Activated T-helper 1 cell treated with anti-CD3 and anti-CD28 coated beads, Interleukin-12 subunit alpha, Interleukin-12 subunit beta, Interleukin-2, Interleukin-4 antibody, amounts not matched to agents 30 ng/mL and 10 ng/mL and 1 ng/mL, durations not matched to agents 14 hours and 24 hours and 36 hours (primary cell): ENCODE measurements at places on chromosomes 7 and 10. TPM values are rescaled to one million over a fixed set of nuclear protein-coding genes. Genes with fewer than 3 reads are reported as not detected.

Gene INHBA
- total RNA-seq, result 1.9 and 2.5 TPM in 2 replicates

DNA sequence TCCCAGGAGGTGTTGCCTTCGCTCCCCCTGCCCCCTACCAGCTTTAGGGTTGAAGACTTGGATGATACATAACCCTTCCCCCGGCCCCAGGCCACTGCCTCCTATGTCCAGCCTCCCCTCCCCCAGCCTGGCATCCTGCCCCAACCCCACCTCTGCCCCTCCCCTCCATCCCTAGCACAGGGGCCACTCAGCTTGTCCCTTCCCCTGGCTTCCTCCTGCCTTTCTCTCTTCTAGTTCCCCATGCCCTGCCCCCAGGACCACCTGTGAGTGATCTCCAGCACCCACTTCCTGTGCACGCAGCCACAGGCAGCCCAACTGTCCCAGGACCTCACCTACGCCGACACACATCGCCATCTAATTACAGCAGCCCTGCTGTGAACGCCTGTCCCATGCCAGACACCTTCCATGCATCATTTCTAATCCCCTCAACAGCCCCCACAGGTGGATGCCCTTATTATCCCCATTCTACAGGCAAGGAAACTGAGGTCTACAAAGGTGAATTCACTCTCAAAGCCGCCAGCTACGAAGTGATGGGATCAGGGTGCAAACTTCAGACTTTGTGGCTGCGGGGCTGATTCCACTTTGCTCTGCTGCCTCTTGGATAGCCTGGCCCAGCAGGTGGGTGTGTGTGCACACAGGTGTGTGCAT is 82.4 kb upstream of the CHST15 start:
- H3K36me3 ChIP-seq, result no peaks in the 10 kb centered on the region
- H3K27ac ChIP-seq, result no peak overlapping the region
- H3K4me3 ChIP-seq, result no peak overlapping the region
- peaks cover 10% of the 10 kb centered on the region for H3K27me3 ChIP-seq
- no peak for DNase-seq

DNA sequence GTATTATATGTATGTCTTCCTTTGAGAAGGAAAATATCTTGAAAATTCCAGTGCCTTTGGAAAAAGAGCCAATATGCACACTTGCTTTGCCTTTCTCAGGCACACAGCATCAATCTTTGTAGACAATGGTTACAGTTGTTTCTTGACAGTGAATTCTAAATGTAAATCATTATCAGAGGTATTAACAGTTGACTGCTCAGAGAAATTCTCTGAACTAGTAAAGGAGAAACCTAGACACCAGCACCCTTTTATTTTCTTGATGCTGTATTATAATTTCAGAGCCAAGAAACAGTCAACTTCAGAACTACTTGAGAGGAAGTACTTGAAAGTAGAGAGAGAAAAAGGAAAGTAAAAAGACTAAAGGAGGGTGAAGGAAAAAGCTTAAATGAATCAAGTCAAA is 185.8 kb upstream of the SMIM30 start:
- H3K27me3 ChIP-seq, result peaks cover 2% of the 10 kb centered on the region
- no peaks in the 10 kb centered on the region for H3K36me3 ChIP-seq
- H3K27ac ChIP-seq, result no peak overlapping the region

DNA sequence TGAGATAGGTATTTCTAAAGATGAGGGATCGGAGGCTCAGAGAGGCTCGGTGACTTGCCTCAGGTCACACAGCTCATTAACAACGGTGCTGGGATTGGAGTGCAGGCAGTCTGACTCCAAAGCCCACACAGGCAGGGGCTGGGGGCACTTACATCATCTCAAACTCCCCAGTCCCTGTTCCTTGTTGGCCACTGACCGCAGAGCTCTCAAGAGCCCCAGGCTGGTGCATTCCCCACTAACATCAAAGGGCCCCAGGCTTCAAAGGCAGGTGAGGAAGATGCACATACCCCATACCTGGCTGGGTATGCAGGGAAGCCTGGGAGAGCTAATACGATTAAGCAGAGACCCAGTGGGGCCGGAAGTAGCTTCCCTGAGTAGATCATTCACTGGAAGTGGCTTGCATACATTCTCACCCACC is 13.7 kb upstream of the NODAL start:
- no peak overlapping the region for H3K4me3 ChIP-seq
- no peak for DNase-seq
- peaks cover 51% of the 10 kb centered on the region for H3K27me3 ChIP-seq
- H3K27ac ChIP-seq, result no peak overlapping the region
- no peaks in the 10 kb centered on the region for H3K4me1 ChIP-seq
- H3K36me3 ChIP-seq, result no peaks in the 10 kb centered on the region

DNA sequence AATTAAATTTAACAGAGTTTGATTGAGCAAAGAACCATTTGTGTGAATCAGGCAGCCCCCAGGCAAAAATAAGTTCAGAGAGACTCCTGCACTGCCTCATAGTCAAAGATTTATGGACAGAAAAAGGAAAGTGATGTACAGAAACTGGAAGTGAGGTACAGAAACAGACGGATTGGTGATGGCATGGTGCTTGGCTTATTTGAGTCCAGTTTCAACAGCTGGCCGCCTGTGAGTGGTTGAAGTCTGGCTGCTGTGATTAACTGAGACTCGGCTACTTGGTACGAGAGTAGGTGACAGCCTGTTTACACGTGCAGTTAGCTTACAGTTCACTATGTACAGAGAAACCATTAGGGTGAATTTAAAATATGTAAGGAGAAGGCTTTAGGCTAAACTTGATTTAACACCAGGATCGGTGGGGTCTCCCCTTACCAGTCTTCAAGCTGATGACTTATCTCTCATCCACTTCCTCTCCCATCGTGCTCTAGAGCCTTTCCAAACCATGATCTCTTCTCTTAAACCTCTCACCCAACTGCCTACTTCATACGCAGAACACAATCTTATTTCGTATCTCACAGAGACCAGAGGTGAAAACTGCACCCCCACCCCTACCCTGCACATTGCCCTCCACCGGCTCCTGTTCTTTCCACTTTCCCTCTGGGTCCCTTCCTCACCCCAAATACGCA is 5.0 kb upstream of the MSMB start:
- no peaks in the 10 kb centered on the region for H3K36me3 ChIP-seq
- no peak overlapping the region for H3K27ac ChIP-seq
- H3K27me3 ChIP-seq, result peaks cover 18% of the 10 kb centered on the region
